Bladder microvascular endothelial cell (primary cell): ENCODE measurements at places on chromosomes 5 and 9. TPM values are rescaled to one million over a fixed set of nuclear protein-coding genes. Genes with fewer than 3 reads are reported as not detected.

The PAPPA gene
- total RNA-seq, result 0.32 and 2.1 TPM in 2 replicates

The GRM6 gene
- not detected in 2 replicates for total RNA-seq

The C9orf153 gene
- total RNA-seq, result 0.94 TPM in 1 of 2 replicates, not detected in the other

The OR13C3 gene
- total RNA-seq, result not detected in 2 replicates
